ENCODE measurements at places on chromosomes 6 and 20.

DNA sequence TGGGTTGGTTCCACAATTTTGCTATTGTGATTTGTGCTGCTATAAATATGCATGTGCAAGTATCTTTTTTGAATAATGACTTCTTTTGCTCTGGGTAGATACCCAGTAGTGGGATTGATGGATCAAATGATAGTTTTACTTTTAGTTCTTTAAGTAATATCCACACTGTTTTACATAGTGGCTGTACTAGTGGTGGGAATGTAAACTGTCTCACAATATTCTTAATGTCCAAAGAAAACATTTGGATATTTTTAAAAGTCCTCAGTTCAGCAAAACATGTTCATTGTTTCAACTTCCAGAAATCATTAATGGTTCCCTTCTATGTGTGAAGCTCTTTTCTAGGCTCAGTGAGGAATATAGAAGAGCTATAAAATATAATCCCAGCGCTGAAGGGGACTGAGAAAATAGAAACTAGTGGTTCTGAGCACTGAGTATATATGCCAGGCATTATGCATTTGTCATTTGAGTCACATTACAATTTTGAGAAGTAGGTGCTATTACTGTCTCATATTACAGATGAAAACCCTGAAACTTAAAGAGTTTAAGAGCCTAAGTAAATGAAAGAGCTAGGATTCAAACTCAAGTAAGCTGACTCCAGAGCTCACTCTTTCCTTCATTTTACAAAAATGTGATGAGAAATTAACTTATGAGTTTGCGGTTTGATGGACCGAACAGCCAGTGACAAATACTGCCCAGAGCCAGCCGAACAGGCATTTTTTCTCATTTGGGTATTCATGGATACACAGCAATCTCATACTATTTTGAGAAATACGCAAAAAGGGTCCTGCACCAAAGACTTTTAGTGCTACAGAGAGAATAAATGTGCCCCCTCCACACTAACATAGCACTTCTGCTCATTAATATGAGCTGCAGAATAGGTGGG lies 250.1 kb downstream of the TBX18 start:
- DNase-seq: no peak

- no peak for DNase-seq
These were observed 57.8 kb downstream of the PPP1R3G start for GRCh38 chr6:5142915-5143314.

GRCh38 chr20:57705127-57705899 lies 4.5 kb downstream of the PMEPA1 start:
- DNase-seq: no peak

- DNase-seq: no peak
These were observed 77.1 kb downstream of the ATRN start for GRCh38 chr20:3547906-3548305.

GRCh38 chr6:119110601-119111548 lies 32.4 kb upstream of the FAM184A start:
- DNase-seq: peak; percentile 16

- no peak for DNase-seq
These were observed 3.3 kb downstream of the MGME1 start for GRCh38 chr20:17972121-17972520.

DNA sequence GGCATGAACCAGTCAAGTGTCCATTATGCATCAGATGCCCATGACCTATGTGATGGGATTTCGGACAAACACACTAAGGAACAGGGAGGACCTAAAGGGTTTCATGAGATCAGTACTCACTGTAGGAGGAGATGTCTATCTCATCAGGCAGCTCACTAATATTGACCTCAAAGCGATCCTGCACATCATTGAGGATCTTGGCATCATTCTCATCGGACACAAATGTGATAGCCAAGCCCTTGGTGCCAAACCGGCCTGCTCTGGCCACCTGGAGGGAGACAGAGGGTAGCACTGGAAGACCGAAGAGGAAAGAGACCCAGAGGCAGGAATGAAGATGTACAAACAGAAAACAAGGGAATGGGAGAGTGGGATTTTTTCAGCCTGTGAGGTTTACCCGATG lies 1.9 kb downstream of the MCCD1 start:
- DNase-seq: no peak

GRCh38 chr6:23266536-23266935 lies 697.2 kb downstream of the HDGFL1 start:
- DNase-seq: no peak

GRCh38 chr6:32637219-32637880 lies at the start of gene HLA-DQA1:
Gene HLA-DQA1, plus strand, starts transcription at chr6:32637406. Its CDS starts 53 bp downstream, at chr6:32637459.
- no peak for DNase-seq

Measured in NCI-H187 treated with DMSO at 0.1 percent for 48 hours (cell line).